ENCODE measurements at places on chromosomes 12 and 14. TPM values are rescaled to one million over a fixed set of nuclear protein-coding genes. Genes with fewer than 3 reads are reported as not detected.

The CDK2 gene
- 20.8 TPM for total RNA-seq

The OTOGL gene
- total RNA-seq: 1.3 TPM

The OTUB2 gene
- total RNA-seq: 1.9 TPM

The SLC15A4 gene
- 69.4 TPM for total RNA-seq

The NRIP2 gene
- not detected for total RNA-seq
